Osteoblast (primary cell): ENCODE measurements at places on chromosomes 12 and 14. TPM values are rescaled to one million over a fixed set of nuclear protein-coding genes. Genes with fewer than 3 reads are reported as not detected.

- DNase-seq = no peak
These were observed 5.9 kb upstream of the FAM181A start for GRCh38 chr14:93921001-93921806.

DNA sequence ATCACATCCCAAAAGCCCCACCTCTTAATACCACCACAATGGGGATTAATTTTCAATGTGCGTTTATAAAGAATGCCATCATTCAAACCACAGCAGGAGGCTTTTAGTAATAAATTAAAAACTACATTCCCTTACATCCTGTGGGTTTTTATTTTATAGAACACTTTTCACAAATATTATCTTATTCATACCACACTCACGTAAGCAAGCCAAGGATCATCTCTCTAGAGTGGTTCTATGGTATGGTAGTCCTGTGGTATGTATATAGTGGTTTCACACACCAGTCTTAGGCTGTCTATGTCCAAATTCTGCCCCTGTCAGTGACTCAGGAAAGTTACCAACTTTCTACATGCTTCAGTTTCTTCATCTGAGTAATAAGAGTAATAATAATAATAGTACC, 100.2 kb downstream of the GALC start:
- DNase-seq = no peak

- no peak for DNase-seq
These were observed 5.2 kb downstream of the PPP1CC start for GRCh38 chr12:110737532-110737931.

GRCh38 chr12:113263431-113263963, 42.2 kb downstream of the TPCN1 start:
- no peak for DNase-seq

GRCh38 chr12:57224973-57225679, 4.4 kb upstream of the SHMT2 start:
- DNase-seq = no peak

DNA sequence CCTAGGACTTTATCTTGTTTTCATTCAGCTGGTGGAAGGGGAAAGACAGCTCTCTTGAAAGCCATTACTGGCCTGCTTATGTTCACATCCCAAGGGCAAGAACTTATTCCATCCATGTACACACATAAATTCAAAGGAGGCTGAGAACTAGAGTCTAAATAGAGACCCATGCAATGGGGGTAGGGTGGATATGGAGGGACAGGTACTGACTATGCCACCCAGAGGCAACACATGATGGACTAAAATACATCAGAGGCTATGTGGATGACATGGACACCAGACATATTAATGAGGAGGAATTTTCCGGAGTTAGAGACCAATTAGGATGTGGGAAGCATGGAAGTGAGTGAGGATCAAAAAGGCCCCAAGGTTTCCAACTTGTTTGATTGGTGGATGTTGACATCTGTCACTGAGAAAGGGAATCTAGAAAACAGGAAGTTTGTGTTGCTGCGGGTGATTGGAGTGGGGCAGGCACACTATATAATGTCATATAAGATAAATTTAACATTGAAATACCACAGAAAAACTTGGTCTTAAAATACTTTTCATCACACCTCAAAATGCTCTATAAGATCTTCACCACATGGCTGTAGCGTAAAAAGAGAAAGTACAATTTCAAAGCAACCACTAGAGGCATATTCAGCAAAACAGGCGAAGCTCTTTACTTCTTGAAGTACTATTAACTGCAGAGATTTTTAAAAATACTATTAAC, 130.4 kb downstream of the GRIP1 start:
- DNase-seq = no peak

SERPINA6 gene
- total RNA-seq = not detected in 2 replicates

KRT73 gene
- total RNA-seq = not detected in 2 replicates

DNA sequence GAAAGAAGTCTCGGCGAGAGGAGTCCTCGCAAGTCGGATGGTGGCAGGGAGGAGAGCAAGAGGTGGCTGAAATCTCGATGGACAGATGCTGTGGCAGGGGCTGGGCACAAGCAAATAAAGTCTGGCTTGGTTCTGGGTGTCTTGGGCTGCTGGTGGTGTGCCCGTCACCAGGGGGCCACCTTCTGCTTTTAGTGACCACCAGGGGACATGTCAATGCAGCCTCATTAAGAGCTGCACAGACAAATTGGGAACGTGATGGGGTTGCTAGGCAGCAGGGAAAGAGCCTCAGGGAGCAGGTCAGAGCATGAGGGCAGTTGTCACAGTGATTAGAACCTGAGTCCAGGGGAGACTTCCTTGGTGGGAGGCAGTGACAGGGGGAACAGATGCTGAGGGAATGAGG, 44.0 kb downstream of the LRRC74A start:
- no peak for DNase-seq

DNA sequence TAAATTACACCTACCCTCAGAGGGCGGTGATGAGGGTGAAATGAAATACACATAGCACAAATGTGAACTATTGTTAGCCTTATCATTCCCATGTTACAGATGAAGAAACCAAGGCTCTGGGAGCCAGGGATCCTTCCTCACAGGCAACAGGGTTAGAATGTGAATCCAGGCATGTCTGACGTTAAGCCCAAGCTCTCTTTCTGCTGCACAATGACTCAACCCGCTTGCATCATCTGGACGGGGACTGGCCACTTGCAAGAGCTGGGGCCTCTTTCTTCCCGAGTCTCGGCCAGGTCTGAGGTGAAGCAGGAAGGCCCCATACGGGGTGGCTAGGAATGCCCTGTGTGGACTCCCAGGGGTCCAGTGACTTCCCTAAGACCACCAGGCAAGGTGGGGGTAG, 105.2 kb downstream of the RBM19 start:
- DNase-seq = peak; percentile 97
